ENCODE measurements at places on chromosomes 11 and 22. TPM values are rescaled to one million over a fixed set of nuclear protein-coding genes. Genes with fewer than 3 reads are reported as not detected.

GRCh38 chr22:45240104-45240809 lies 437 bp downstream of the KIAA0930 start:
- DNase-seq: peak; percentile 38
- peaks cover 33% of the 10 kb centered on the region for H3K36me3 ChIP-seq
- peak overlapping the region; percentile 75 for H3K4me3 ChIP-seq
- peaks cover 34% of the 10 kb centered on the region for H3K4me1 ChIP-seq
- no peak overlapping the region for H3K27ac ChIP-seq

DNA sequence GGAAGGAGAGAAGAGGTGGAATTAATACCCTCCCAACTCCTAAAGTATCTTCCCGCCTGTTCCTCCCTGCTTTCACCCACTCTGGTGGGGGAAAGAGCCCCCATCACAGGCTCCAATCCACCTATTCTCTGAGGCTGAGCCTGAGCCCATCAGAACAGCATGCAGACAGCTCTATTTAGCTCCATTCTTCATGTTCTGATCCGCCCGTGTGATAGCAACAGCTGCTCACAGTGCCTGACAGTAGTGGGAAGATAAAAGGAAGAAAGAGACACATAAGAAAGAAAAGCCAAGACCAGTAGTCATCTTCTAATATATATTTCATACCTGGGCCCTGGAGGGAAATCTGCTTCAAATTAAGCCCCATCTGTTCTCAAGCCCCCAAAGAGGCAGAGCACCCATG lies 80.3 kb upstream of the AKIP1 start:
- DNase-seq: no peak
- H3K4me3 ChIP-seq: no peak overlapping the region
- no peaks in the 10 kb centered on the region for H3K27me3 ChIP-seq
- H3K27ac ChIP-seq: no peak overlapping the region
- H3K36me3 ChIP-seq: no peaks in the 10 kb centered on the region

- DNase-seq: no peak
- no peaks in the 10 kb centered on the region for H3K27me3 ChIP-seq
- H3K4me1 ChIP-seq: no peaks in the 10 kb centered on the region
Measured at GRCh38 chr11:71542879-71543777, 5.1 kb upstream of the KRTAP5-9 start.

DNA sequence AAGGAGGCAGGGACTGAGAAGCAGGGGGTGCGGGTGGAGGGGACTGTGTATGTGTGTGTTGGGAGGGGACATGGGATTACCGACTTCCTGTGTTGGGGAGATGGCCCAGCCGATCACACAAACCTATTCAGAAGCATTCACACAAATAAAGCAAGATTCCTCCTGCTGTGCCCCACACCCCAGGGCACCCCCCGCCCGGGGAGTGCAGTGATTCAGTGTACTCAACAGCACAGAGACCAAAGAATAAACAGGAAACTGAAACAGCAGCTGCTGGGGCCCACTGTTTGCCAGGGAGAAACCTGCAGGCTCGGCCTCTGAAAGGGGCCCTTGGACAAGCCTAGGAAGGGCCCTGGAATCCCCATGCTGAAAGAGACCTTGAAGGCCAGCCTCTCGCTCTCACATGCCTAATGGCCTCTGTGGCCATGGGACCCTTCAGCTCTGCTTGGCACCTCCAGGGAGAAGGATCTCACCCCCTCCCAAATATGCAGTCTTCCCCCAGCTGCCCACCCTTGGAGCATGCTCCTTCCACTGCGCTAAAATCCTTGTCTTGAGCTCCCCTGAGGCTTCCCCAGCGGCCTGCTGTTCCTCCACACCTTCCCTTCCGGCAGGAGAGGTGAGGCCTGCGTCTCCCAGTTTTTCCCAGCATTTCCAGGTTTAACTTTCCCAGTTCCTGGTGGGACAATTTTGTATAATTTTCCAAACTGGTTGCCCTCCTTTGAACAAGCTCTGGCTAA lies 72.9 kb downstream of the CSNK2A3 start:
- H3K27ac ChIP-seq: peak overlapping the region; percentile 52
- peak; percentile 79 for DNase-seq
- H3K4me1 ChIP-seq: peaks cover 15% of the 10 kb centered on the region
- no peaks in the 10 kb centered on the region for H3K27me3 ChIP-seq

GRCh38 chr11:79366218-79366617 lies 74.6 kb downstream of the TENM4 start:
- H3K4me1 ChIP-seq: no peaks in the 10 kb centered on the region
- no peak for DNase-seq
- H3K36me3 ChIP-seq: no peaks in the 10 kb centered on the region
- H3K27me3 ChIP-seq: no peaks in the 10 kb centered on the region
- H3K4me3 ChIP-seq: no peak overlapping the region

DNA sequence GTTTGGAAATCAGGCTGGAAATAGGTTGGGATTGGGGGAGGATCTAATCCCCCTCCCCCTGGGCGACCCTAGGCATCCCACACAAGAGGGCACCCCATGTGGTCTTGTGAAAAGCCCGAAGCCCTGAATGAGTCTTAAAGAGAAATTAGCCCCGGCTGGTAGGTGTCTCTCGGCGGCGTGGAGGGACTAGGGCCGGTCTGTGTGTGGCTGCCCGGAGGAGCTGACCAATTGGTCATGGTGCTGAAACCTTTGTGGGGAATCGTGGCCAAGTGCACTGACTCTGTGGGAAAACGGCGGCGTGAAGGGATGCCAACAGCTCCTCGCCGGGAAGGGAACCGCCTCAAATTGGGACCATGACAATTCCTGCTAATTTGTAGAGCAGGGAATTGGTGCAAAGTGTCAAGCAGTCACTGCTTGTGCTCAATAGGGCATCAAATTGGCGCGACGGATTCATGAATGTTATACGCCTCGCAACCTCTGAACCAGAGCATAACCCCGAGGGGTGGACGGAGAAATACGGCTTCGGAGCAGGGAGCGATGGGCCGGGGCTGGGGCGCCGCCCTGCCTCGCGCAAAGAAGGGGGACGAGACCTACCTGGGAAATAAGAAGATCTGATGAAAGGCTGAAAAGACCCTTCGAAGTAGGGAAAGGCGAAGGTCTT lies 1.5 kb downstream of the DBX1 start:
- DNase-seq: peak; percentile 12
- no peak overlapping the region for H3K4me3 ChIP-seq

GRCh38 chr11:36478700-36479329 lies 31.3 kb downstream of the TRAF6 start:
- peaks cover 31% of the 10 kb centered on the region for H3K4me1 ChIP-seq
- no peak overlapping the region for H3K4me3 ChIP-seq
- H3K27me3 ChIP-seq: no peaks in the 10 kb centered on the region
- DNase-seq: no peak

DNA sequence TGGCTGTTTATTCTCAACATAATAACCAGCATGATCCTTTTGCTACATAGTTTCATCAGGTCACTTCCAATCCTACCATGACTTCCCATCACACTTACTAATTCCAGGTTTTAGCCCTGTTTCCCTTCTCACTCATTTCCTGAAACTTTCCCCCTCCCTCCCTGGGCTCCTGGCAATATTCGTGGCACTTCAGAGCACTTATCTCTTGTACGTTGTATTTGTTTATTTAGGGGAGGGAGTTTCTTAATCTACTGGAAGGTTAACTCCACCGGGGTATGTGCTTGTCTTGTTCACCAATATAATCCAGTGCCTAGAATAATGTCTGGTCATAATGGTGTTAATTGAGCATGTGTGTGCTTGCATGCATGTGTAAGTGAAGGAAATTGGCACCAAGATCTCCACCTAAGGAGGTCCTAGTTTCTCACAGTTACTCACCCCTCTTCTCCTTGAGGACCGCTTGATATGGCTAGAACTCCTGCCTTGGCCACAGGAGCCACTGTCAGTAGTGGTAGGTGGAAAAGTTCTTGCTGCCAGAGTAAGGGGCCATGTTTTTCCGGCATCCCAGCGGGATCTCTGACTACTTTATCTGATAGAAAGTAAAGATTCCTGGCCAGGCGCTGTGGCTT lies 11.7 kb downstream of the EIF3L start:
- H3K36me3 ChIP-seq: peaks cover 91% of the 10 kb centered on the region
- no peak overlapping the region for H3K4me3 ChIP-seq
- H3K27ac ChIP-seq: no peak overlapping the region

Gene VPREB1
- total RNA-seq: not detected

All from SJSA1 (cell line).